ENCODE measurements at places on chromosomes 11 and 22. TPM values are rescaled to one million over a fixed set of nuclear protein-coding genes. Genes with fewer than 3 reads are reported as not detected.

The RAG2 gene
- total RNA-seq, result not detected

The FGF3 gene
- not detected for total RNA-seq

The CCDC34 gene
- 3.1 TPM for total RNA-seq

The MN1 gene
- 0.47 TPM for total RNA-seq

The TLCD5 gene
- total RNA-seq, result 4.7 TPM

The WDR74 gene
- total RNA-seq, result 57.8 TPM

The CD248 gene
- 2.6 TPM for total RNA-seq

The FGF4 gene
- not detected for total RNA-seq

The MS4A2 gene
- not detected for total RNA-seq

The MYBPC3 gene
- total RNA-seq, result not detected

The MAPK8IP2 gene
- 0.12 TPM for total RNA-seq

The TBX1 gene
- not detected for total RNA-seq

The TUT1 gene
- 6.5 TPM for total RNA-seq

The OPCML gene
- total RNA-seq, result 0.08 TPM

The SLC5A1 gene
- total RNA-seq, result not detected

The ZBTB16 gene
- 0.12 TPM for total RNA-seq

The IL18 gene
- total RNA-seq, result 0.08 TPM

The CWC15 gene
- 33.0 TPM for total RNA-seq

The GTPBP1 gene
- 54.5 TPM for total RNA-seq

The CCDC116 gene
- 0.08 TPM for total RNA-seq

The CSRP3 gene
- not detected for total RNA-seq

The SEPTIN3 gene
- 0.35 TPM for total RNA-seq

The MUC6 gene
- total RNA-seq, result not detected

The DMC1 gene
- 1.1 TPM for total RNA-seq

The KCNK4 gene
- not detected for total RNA-seq

The MAJIN gene
- total RNA-seq, result not detected

The SMC1B gene
- total RNA-seq, result under 0.01 TPM

The RAG1 gene
- 0.12 TPM for total RNA-seq

The TSGA10IP gene
- total RNA-seq, result not detected

The SYCE3 gene
- not detected for total RNA-seq

The SLC22A12 gene
- total RNA-seq, result not detected

The RASL10A gene
- under 0.01 TPM for total RNA-seq

The PTGDR2 gene
- total RNA-seq, result not detected

The UBQLNL gene
- total RNA-seq, result 0.08 TPM

The OR51G1 gene
- not detected for total RNA-seq

The LDHAL6A gene
- not detected for total RNA-seq

Measured in smooth muscle cell of the coronary artery (primary cell).